ENCODE measurements at places on chromosomes 7 and 10. TPM values are rescaled to one million over a fixed set of nuclear protein-coding genes. Genes with fewer than 3 reads are reported as not detected.

The DDC gene
- total RNA-seq = 0.25 TPM

The SPDYE6 gene
- total RNA-seq = not detected

The ZYX gene
- total RNA-seq = 10.6 TPM

The AGBL3 gene
- total RNA-seq = 4.7 TPM

The SUN3 gene
- total RNA-seq = not detected

The NAMPT gene
- 51.4 TPM for total RNA-seq

The DGKI gene
- 92.0 TPM for total RNA-seq

The PDE1C gene
- 21.1 TPM for total RNA-seq

The DPCD gene
- 13.3 TPM for total RNA-seq

All from temporal lobe (tissue), 4 donors.